Heart right ventricle (tissue), 16 donors: ENCODE measurements at places on chromosomes 3 and 15.

- no peak for DNase-seq
Measured at GRCh38 chr3:159150180-159150579, 348.3 kb downstream of the MFSD1 start.

GRCh38 chr3:15633766-15634598, 32.4 kb downstream of the BTD start:
- DNase-seq = no peak

DNA sequence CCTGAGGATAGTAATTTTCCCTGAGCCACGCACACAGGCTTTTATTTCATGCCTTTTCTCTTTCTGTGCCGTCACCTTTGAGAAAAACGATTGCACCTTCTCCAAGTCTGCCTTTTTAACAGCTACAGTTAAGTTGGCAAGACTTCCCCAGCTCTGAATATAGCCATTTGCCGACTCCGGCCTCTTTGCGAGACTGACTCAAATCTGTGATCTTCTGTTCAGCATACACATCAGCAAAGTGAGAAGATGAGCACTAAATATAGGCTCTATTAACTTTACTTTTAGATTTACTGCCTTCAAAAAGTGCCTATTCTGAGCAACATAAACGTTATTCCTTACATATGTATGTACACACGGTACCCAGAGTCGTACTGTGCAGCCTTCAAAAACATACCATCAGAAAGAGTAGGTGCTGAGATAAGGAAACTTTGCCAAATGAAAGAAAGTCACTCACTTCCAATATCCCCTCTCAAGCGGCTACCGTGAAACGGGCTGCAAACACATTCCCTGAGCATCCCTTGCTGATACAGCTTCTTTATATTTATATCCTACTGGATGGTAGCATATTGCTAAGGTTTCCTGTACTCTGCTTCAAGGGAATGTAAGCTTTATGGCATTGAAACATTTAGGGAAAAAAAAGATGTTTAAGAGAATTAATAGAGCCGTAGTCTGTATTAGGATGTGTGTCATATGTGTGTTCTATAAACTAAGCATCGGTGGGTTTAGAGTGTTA, 283.3 kb upstream of the TPRG1 start:
- DNase-seq = no peak

- peak; percentile 50 for DNase-seq
Measured at GRCh38 chr15:39488516-39488915, 92.4 kb upstream of the THBS1 start.

DNA sequence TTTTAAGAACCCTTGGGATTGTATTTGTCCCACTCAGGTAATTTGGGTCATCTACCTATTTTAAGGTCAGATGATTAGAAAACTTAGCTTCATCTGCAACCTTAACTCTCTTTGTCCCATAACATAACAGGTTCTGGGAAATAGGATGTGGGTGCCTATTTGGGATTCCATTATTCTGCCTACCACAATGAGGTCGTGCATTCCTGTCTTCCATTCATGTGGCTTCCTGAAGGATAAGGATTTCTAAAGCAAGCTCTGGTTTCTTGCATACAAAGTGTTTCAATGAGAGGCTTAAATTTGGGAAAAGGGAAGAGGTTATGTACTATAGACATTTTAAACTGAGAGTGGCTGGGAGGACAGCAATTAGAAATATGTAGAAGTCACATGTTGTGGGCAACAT, 190.3 kb downstream of the MCTP2 start:
- no peak for DNase-seq

GRCh38 chr3:195889870-195890295, 18.5 kb downstream of the TNK2 start:
- DNase-seq = peak; percentile 6

DNA sequence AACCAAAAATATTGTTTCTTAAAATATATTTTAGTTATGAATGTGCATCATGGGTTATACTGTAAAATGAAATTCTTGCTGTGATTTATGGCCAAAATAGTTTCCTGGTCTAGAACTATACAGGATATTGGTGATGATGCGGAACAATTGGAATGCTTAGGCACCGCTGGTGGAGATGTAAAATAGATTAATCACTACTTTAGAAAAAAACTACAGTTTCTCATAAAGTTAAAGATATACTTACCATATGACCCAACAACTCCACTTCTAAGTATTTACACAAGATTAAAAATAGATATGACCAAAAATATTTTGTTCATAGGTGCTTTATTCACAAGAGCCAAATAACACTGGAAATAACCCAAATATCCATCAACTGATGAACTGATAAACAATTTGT, 126.7 kb downstream of the TUSC7 start:
- DNase-seq = no peak

GRCh38 chr15:88637841-88638625, 783 bp upstream of the ISG20 start:
- DNase-seq = no peak

DNA sequence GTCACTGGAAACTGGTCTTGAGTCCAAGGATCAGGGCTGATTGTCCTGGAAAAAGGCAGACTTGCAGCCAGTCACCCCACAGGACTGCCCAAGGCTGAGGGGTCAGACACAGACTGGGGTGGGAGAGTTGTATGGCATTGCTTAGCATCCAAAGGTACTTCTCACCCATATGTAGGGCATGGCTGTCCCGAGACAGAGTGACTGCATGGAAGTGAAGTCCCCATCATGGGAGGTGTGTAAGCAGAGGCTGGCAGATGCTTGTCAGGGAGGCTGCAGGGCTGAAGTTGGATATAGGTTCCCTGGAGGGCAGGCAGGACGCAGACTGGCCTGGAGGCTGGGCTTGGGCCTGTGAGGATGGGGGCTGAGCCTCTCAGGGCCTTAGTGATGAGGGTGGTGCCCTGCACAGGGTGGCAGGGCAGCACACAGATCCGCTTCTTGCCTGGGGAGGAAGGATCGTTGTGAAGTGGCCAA, 31.1 kb downstream of the PSTPIP1 start:
- no peak for DNase-seq

GRCh38 chr3:39346785-39347585, 17.5 kb downstream of the CCR8 start:
- no peak for DNase-seq

DNA sequence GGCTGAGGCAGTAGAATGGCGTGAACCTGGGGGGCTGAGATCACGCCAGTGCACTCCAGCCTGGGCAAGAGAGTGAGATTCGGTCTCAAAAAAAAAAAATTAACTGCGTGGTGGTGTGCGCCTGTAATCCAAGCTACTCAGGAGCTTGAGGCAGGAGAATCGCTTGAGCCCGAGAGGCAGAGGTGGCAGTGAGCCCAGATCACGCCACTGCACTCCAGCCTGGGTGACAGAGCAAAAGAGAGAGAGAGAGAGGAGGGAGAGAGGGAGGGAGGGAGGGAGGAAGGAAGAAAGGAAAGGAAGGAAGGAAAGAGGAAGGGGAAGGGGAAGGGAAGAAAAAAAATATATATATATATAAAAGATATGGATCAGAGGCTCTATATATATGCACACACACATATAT, 6.0 kb downstream of the TM4SF19 start:
- peak; percentile 44 for DNase-seq

DNA sequence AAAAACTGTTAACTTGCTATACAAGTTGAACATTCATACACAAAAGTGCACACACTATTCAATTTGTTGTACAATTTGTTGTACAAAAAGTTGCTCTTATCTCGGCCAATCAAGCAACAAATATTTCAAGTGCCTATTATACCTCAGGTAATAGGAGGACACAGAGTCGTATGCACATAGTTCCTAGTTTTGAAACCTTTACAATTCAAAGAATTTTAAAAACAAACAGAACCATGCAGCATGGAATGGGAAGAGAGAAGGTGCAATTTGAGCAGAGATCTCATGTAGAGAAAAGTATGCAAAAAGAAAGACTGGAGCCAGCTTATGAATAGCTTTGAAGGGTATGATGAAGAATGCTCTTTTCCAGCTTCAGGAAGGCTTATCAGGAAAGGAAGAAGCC, 46.5 kb upstream of the ARPP19 start:
- DNase-seq = no peak

GRCh38 chr3:94115482-94115881, 52.6 kb downstream of the NSUN3 start:
- DNase-seq = no peak

GRCh38 chr3:141086188-141086587, 35.0 kb downstream of the SPSB4 start:
- no peak for DNase-seq
